Activated effector memory CD4-positive, alpha-beta T cell treated with Interleukin-2 at 50 U/mL for 16 hours (primary cell): ENCODE measurements at places on chromosomes 7 and 10.

DNA sequence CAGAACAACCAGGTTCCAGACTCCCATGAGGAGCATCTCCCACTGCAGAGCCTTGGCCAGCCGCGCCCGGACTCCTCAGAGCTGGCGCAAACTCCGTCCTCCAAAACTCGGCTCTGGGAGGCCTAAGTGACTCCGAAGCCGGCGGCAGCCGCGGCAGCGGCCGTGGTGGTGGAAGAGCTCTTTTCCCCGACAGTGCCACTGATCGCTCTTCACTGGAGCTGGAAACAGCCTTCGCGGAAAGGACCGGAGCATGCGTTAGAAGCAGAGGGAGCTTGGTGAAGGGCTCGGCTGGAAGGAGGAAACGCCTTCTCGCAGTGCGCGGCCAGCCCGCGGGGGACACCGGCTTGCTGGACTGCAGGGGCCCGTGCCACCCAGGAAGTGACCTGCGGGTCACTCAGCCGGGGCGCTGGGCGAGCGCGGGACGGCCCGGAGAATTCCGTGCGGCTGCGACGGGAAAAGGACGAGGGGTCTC is 5.0 kb upstream of the HOXA13 start:
- DNase-seq: no peak

- no peak for DNase-seq
These were observed 643.1 kb downstream of the INHBA start for GRCh38 chr7:41059796-41060195.

DNA sequence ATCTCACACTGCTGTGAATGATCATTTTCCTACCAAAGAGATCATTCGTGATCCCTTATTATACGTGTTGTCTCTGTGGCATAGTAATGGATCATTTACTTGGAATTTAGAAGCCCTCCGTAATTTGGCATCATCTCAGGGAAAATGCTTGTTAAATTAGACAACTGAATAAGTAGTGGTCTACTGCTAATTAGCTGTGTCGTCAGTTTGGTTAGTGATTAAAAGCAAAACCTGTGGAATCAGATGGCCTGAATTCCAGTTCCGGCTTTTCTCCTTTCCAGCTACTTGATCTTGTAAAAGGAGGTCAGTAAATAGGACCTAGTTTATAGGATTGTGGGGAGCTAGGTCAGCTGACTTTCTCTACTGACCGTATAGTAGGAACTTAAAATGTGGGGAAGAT is 65.6 kb downstream of the RBM33 start:
- DNase-seq: no peak

DNA sequence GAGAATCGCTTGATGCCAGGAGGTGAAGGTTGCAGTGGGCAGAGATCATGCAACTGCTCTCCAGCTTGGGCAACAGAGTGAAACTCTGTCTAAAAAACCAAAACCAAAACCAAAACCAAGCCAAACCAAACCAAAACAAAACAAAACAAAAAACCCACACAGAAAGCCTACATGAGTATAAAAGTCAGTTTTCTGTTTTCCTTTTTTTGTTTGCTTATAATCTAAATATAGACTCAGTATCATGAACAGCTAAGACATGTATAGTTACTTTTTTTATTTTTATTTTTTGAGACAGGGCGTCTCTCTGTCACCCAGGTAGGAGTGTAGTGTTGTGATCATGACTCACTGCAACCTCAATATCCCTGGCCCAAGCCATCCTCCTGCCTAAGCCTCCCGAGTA is 16.8 kb upstream of the MTPN start:
- no peak for DNase-seq

DNA sequence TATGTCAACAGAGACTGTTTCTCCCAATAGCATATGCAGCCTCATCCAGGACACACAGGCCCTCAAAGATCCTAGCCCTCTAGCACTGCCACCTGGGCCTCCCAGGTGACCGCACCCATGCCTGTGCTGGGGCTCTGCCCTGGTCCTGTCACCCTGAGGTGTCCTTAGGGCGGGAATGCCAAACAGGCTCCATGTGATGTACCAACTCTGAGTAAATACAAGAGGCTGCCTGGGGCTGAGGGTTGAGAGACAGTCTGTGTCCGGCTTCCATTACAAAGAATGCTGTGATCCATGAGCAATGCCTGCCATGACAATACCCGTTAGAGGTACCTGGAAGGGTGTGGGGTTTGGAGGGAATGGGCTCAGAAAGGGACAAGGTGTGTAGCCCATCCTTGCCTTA is 83.0 kb upstream of the KAT6B start:
- DNase-seq: no peak

DNA sequence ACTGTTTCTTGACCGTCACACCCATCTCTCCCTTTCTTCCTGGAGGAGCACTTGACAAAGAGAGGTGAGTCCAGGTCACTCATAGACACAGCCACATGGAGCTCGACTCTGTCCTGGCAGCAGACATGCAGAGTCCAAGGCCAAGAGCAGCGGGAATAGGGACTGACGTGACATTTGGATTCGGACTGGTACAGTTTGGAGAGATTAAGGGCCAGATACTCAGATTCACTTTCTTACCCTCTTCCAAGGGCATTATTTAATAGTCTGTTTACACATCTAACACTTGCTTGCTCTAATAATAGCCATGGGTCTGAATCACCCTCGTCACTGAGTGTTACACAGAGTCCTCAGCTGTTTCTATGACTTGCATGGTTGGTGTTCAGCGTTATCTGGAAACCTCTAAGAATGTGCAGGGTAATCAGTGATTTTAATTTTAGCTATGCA is 39.2 kb upstream of the OTUD1 start:
- DNase-seq: no peak

GRCh38 chr10:73248259-73248724 is 1.2 kb upstream of the DNAJC9 start:
- no peak for DNase-seq

DNA sequence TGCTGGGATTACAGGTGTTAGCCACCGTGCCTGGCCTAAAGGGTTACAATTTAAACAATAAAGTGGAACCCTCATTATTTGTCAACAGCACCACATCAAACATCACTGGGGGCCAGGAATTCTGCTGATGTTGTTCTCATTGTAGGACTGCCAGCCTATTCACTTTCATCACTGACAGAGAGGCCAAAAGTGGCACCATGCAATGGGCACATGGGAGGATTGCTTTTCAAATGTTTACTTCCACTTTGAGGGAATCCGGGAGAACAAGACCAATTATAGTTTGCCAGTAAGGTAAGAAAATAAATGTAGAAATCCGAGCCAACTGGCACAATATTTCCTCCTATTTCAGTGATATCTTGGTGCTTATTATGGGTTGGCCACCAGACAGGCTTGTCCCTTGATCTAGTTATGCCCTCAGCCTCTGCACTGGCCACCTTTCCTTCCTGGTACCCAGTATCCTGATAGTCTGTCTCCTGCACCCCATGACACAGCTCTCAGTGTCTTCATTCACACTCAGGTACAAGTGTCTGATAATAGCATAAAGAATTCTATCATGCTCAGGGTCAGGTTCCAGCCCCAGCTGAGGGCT is 82.6 kb downstream of the ANLN start:
- no peak for DNase-seq

DNA sequence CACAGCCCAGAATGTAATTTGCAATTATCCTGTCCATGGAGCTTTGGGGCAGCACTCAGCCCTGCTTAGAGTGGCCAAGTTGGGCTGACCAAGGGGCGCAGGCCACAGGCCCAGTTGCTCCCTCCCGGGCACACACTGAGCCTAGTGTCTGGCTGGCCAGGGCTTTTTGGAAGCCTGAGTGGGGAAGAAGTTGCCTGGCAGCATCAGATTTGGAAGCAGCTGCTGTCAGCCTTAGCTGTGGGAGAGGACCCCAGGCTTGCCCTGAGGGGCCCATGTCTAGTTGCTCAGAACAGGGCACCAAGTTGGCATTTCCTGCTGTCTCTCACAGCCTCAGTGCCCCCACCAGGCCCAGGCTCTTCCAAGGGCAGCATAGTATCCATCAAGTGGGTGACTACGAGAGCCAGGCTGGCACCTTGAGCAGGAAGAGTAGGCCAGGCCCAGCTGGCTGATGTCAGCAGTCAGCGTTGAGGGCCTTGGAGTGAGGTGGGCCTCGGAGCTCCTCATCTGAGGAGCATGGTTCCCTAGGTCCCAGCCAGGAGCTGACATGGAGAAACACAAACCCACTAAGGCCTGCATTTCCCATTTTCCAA is 14.4 kb downstream of the ANTXRL start:
- no peak for DNase-seq

DNA sequence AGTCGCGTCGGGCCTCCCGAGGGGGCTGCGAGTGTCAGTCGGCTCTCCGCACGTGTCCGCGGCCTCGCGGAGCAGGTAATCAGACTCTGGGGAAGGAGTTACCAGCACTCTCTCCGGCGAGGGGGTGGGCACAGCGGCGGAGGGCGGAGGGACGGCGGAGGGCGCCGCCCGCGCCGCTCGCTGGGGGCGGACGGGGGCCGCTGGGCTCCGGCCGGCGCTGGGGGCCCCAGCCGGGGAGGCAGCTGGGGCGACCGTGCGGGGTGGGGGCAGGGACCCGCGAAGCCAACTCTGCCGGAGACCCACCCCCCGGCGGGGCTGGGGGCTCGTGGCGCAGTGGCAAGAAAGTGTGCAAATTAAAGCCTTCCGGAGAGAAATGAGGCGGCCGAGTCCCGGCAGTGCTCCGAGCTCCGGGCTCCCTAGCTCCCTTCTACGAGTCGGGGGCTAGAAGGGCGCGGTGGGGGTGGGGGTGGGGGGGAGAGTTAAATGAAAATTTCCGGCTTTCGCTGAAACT is at the start of gene CDK6:
Gene CDK6, minus strand, starts transcription at position 85 of the 511 bp plus-strand sequence. CDS start 3,250 bp downstream, outside the sequence.
- DNase-seq: peak; percentile 58

GRCh38 chr10:32295027-32295426 is 51.9 kb downstream of the EPC1 start:
- DNase-seq: no peak

DNA sequence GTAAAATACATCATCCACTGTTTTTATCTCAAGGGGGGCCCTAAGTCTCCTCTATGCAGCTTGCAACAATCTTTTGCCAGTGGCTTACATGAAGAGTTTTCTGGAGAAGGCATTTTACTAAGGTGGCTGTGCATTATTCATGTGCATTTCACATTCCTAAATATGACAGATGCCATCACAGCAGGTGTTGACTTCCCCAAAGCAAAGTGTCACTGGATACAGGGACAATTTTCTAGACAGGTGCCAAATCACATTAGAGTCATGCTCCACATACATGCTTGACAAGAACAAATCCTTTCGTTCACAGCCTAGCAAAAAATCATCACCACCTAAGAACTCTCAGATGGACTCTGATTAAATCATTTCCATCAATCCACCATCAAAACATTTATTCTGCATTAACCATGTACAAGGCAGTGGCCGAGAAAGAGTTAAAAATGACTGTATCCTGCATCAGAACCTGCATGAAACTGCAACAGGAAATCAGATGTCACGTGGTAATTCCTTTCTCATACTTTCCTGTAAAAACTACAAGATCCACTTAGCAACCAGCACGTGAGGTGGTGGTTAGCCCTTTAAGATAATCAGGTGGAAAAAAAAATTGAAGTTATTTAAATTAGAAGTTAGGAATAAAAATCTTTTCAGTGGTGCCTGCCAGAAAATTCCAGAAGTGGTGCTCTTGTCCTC is 88.2 kb upstream of the AFAP1L2 start:
- no peak for DNase-seq

DNA sequence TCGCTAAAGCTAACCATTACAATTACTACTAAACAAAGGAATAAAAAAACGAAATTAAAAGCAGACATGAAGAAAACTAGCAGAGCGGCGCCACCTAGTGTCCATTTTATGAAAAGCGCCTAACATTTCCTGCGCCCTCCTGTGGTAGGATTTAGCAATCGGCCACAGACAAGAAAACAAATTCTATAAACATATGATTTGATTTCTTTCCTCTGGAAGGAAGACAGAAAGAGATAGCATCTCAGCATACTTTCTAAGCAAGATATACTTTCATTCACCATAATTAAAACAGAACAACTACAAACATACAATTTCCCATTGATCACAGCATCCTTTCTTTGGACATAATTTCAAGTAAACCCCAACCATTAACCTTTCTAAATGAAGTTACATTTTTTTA is 337.7 kb upstream of the NPVF start:
- peak; percentile 49 for DNase-seq

DNA sequence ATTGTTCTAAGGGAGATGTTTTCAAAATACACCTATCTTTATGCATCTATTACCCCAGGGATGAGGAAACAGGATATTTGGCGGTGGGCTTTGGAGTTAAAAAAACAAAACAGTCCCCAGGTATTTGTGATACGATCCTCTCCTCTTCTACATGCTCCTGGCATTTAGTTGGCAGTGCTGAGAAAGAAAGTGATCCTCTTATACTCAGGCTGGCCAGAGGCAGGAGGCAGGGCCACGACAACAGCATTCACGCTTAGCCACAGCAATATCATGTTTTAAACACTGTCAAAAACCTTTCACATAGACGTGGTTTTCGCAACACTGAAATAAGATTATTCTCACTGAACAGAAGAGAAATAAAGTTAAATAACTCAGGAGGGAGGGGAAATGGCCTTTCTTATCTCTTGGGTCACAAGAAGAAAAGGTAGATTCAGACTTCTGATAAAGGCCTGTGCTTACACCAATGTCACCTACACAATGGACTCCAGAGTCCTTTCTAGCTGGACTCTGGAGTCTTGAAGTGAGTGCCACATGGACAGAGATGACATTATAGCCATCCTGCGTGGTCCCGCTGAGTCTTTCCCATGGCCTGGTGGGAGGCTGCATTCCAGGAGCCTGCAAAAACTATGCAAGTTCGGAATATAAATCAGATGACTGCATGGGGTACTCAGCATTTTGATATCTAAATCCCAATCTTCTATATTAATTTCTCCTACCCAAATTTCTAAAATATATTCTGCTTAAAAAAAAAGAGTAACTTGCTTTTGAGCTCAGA is 88.7 kb downstream of the PIP4K2A start:
- DNase-seq: no peak
